Choroid plexus epithelial cell (primary cell): ENCODE measurements at places on chromosomes 7 and 10.

GRCh38 chr7:156049366-156049765 lies 237.1 kb upstream of the SHH start:
- DNase-seq, result no peak

- no peak for DNase-seq
Observed at GRCh38 chr10:117646718-117647117, 104.2 kb downstream of the EMX2 start.

GRCh38 chr10:65033957-65034356 lies 1512.8 kb downstream of the REEP3 start:
- no peak for DNase-seq

DNA sequence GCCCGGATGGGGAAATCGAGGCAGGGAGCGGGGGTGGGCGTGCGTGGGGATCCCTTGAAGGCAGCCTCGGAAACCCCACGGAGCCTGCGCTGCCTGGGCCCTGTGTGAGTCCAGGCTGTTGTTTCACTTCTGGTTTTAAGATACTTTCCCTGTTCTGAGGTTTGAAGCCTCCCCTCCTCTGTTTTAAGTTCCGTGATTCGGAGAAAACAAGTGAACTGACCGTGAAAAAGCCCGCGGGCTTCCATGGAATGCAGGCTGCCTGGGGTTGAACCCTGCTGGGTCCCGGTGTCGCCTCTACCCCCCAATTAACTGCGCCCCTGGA lies 401 bp downstream of the LRRC27 start:
- peak; percentile 45 for DNase-seq
